ENCODE measurements at places on chromosomes 1 and 21.

DNA sequence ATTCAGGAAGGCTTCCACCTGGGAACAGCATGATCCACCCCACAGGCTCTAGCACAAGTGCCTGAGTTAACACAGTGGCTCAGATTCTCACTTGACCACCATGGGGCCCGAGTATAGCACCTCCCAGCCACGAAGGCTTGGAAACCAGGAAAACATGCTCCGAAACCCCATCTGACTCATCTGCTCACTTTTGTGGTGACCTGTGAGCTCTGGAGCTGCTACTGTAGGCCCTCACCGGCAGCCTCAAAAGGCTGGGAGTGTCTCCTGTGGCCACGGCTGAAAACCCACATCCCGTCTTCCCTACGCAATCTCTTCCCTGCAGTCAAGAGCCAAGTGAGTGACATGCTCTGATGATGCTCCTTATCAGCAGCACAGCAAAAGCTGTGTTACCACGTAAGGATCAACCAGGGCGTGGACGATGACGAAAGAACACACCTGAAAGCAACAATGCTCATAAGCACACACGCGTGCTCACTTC, 81.4 kb downstream of the TGFBR3 start:
- DNase-seq: no peak

- DNase-seq: no peak
These were observed 2.3 kb downstream of the ARTN start for GRCh38 chr1:43935711-43936427.

DNA sequence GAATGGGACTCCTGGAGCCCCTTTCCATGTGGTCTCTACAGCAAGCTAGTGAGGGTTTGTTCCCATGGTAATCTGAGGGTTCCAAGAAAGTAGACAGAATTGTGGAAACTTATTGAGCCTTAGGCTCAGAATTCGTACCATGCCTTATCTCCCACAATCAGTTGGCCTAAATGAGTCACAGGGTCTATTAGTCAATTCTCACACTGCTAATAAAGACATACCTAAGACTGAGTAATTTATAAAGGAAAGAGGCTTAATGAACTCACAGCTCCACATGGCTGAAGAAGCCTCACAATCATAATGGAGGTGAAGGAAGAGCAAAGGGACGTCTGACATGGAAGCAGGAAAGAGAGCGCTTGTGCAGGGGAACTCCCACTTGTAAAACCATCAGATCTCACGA, 106.6 kb upstream of the CXADR start:
- no peak for DNase-seq

- DNase-seq: no peak
These were observed 184.9 kb upstream of the ATP1B1 start for GRCh38 chr1:168921629-168922028.

- DNase-seq: no peak
These were observed 33.3 kb downstream of the MATN1 start for GRCh38 chr1:30689901-30690645.

GRCh38 chr1:13540866-13541265, 27.1 kb upstream of the LRRC38 start:
- DNase-seq: no peak

GRCh38 chr1:107479865-107480350, 339.1 kb downstream of the NTNG1 start:
- no peak for DNase-seq

DNA sequence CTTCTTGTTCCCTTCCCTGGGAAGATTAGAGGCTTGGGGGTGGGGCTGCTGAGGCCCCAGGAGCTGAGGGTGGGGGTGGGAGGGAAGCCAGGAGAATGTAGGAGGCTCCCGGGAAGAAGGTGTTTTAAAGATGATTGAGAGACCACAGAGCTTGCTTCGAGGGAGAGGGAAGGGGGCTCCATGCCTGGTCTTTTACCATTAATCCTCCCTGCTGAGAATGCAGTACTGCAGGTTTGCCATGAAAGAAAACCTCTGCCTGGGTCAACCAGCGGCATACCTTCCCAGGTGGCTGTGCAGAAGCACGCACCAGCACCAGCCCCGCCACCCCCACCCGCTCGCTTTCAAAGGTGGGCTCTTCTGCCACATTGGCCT, 15.4 kb downstream of the ABCA4 start:
- no peak for DNase-seq

GRCh38 chr1:118785246-118785645, 202.9 kb downstream of the TBX15 start:
- no peak for DNase-seq

DNA sequence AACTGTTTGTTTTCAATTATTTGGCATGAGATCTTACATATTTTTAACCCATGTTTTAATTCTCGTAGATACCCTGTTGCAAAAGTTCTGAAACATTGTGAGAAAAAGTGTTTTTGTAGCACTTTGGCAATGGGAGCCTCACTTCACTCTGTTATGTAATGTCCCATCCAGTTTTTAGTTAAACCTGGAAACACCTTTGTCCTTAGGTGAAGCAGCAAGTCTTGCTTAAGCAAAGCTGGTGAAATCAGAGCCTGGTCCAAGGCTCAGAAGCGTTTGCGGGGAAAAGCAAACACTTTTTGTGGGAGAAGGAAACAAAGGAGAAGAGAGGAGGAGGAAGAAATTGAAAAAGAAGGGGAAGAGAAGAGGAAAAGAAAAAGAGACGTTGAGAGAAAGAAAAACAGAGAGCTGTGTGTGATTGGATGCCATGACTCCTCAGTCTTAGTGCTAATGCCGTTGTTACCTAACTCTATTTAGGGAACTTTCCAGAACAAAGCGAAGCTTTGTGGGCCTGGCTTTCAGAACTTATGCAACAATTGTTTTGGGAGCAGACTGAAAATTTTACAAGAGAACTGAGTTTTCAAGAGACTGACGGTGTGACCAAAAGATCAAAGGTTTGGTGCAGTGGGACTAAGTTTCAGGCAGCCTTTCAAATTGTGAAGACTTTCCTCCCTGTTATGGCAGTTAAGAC, 93.1 kb downstream of the NTMT2 start:
- DNase-seq: no peak

- DNase-seq: no peak
These were observed 64.5 kb upstream of the KCNK1 start for GRCh38 chr1:233549404-233549803.

DNA sequence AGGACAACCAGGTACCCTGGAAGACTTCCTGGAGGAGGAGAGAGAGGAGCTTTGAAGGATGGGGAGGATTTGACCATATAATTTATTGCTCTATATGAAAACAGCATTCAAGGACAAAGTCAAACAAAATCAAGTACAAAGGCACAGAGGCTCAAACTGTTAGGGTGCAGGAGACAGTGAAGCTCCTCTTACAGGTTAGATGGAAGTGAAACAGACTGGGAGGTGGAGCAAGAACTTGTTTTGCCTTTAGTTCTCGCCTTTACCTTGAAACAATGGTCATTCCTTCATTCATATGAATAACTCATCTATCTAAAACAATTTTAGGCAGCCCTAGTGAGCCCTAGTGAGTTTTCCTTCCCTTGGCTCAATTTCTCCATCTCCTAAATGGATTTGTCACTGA, 199.6 kb downstream of the HIVEP3 start:
- DNase-seq: no peak

DNA sequence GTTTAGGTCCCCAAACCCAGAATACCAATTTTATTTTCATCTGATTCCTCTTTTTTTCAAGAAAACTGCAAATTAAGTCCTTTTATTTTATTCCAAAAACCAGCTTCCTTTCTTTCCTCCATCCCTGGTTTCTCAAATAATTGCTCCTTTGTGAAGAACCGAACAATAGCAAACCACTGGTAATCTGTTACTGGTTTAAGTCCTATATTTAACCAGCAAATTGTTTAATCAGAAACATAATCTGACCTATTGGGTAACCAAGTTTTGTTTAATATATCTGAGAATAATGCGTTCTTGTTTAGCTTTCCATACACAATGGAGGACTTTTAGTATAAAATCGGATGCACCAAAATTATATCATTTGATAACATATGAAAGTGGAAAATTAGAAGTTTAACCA, 13.2 kb upstream of the DDR2 start:
- DNase-seq: no peak

- no peak for DNase-seq
These were observed 3.0 kb upstream of the KCND3 start for GRCh38 chr1:111992476-111992875.

- DNase-seq: no peak
These were observed 368.0 kb downstream of the HHAT start for GRCh38 chr1:210696709-210697108.

DNA sequence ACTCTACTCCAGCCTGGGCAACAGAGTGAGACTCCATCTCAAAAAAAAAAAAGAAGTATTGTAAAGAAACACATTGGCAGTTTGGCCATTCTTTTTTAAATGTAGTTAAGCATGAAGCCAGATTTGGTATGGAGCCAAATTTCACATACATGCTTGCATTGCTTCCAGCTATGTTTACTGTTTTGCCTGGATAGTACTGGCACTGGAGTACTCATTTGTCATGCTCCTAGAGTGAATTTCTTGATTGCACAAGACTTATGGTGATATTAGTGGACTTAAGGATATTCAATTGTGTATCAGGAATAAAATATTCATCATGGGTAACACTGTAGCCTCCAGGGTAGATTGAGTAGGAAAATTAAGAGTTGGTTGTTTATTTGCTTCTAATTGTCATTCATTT, 24.5 kb upstream of the SLC9A1 start:
- DNase-seq: no peak

DNA sequence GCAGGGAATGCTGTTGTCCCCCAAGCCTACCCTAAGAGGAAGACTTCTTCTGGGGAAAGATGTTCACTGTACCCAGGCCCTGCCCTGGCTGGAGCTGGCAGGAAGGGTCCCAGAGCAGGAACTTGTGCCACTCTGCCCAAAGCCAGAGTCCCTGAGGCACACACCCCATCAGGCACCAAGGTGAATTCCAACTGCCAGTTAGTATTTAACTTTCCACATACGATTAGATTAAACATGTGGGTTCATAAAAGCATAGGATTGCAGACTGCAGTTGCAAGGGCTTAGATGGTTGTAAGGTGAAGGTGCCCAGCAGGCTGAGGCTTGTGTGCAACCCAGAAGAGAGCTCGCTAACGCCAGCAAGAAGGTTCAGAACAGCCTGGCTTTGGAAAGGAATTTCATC, at the start of gene KCNE2:
TSS of gene KCNE2 (plus strand) at position 274 of the 400 bp plus-strand sequence. CDS start 6,473 bp downstream, outside the sequence.
- DNase-seq: no peak

DNA sequence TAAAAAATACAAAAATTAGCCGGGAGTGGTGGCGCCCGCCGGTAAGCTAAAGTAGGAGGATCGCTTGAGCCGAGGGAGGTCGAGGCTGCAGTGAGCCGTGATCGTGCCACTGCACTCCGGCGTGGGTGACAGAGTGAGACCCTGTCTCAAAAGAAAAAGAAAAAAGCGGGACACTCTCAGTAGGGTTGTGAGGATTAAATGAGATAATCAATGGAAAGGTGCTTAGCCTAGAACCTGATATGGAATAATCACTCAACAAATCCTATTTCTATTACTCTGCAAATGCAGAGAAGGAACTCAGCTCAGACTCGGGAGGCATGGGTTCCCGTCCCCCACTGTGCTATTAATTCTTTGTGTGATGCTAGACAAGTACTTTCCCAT, 529 bp upstream of the LUZP1 start:
- no peak for DNase-seq

All from NAMALWA (cell line).